HTR-8/SVneo (cell line): ENCODE measurements at places on chromosomes 2 and 18.

DNA sequence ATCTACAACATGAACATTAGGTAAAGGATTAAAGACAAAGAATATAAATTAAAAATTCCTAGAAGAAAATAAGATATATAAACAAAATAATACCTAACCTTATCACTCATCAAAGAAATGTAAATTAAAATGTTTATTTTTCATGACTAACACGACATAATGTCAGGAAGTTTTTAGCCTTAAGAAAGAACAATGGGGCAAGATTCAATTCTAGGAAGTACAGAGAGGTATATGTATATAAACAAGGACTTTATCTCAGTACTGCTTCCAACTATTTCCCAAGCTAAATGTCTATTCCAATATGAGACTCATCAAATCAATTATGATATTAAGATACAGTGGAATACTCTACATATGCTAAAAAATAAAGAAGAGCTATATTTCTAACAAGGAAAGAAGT, 44.1 kb downstream of the TTC21B start:
- DNase-seq, result no peak

DNA sequence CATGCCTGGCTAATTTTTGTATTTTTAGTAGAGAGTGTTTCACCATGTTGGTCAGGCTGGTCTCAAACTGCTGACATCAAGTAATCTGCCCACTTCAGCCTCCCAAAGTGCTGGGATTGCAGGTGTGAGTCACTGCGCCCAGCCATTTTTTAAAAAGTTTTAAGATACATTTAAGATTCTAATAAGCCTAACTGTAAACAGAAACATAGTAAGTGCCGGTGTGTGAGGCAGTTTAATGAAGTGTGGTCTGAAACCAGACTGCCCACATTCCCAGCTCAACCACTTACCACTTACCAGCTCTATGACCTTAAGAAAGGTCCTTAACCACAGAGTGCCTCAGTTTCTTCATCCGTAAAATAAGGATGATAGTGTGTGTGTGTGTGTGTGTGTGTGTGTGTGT, 42.4 kb downstream of the TMEM237 start:
- no peak for DNase-seq

GRCh38 chr18:74351354-74351753, 35.7 kb downstream of the C18orf63 start:
- no peak for DNase-seq

DNA sequence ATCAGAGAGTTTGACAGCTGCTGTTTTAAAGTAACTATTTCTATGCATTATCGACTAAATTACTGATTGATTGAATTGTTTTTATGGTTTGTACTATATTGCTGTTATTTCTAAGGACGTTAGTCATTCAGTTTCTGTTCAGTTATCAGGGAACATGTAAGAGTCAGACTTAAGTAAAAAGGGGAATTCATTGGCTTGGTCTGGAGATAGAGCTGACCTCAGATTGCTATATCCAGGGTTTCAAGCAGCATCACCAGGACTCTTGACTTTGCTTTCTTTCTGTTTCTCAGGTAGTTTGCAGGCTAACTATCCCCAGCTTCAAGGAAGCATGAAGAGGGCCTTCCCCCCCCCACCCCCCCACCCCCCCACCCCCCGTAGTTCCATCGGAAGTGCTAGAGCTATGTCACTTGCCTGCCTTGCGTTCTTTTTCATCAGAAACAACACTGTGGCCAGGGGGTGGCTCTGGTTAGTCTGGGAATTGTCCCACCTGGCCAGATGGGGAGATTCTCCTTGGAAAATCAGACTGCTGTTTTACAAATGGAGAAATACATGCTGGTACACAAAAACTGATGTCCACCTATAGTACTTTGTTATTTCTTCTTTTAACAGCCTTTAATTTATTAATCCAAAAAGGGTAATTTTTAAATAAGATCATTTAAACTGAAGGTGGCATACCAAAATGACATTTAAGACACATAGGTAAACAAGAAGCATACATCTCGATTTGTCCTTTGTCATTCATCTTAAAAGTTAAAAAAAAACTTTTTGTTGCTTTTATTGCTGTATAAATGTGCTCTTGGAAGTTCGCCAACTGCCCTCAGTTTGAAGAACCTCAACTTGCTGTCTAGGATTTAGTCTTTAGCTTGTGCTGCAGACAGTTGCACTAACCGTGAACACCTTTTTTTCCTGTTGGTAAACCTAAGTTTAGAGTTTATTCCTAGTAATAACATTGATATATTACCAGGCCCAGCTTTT, 9.4 kb downstream of the SMAD4 start:
- no peak for DNase-seq

- DNase-seq, result no peak
Measured at GRCh38 chr2:207640160-207640559, 15.0 kb upstream of the METTL21A start.

- DNase-seq, result no peak
Measured at GRCh38 chr2:168798888-168799410, 3.5 kb upstream of the NOSTRIN start.

DNA sequence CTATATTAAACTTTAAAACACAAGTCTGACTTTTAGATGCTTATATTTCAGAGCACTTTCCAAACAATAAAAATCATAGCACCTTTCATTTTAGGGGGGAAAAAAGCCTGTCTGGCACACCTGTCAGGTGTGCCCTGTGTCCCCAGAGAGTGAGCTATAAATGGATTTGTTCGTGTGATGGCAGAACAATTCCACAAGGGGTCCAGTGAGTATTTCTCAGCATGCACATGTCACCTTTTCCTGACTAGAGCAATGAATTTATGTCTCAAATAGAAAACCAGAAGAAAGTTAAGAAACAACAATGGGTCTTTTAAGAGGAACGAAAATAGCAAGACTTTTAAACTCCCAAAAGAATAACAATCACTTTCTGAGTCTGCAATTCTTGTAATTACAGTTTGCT, 55.9 kb downstream of the ACVR1C start:
- DNase-seq, result peak; percentile 6

GRCh38 chr2:190119257-190119656, 56.7 kb upstream of the MSTN start:
- no peak for DNase-seq

- DNase-seq, result no peak
Measured at GRCh38 chr2:46246790-46247189, 50.4 kb upstream of the EPAS1 start.

DNA sequence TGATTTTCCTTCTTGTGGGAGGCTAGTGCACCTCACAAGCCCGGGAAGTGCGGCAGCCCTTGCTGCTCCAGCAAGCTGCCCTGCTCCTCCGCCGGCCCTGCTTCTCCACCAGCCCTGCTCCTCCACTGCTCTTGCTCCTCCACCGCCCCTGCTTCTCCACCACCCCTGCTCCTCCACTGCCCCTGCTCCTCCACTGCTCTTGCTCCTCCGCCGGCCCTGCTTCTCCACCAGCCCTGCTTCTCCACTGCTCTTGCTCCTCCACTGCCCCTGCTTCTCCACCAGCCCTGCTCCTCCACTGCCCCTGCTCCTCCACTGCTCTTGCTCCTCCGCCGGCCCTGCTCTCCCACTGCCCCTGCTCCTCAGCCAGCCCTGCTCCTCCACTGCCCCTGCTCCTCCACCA, 95.6 kb downstream of the NDUFA10 start:
- DNase-seq, result no peak

GRCh38 chr2:173985605-173985992, 20.4 kb upstream of the SP3 start:
- no peak for DNase-seq

DNA sequence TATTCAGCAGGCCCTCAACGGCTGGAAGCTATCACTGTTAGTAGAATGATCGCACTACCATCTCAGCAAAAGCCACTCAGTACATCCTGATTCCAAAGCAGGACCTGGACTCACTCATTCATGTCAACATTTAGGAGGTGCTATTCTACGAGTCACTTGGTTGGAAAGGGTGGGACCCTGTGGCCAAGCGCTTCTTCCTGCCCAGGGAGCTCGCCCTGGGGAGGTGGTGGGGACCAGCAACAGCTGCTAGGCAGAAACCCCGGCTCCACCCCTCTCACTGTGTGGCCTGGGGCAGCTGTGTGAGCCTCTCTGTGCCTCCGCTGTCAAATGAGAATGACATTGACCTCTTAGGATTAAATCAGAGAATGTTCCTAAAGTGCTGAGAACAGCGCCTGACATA, 231.4 kb downstream of the EIPR1 start:
- DNase-seq, result no peak

- DNase-seq, result no peak
Measured at GRCh38 chr18:10051877-10052631, 138.2 kb downstream of the VAPA start.

GRCh38 chr2:85723707-85724360, 29.7 kb downstream of the GNLY start:
- DNase-seq, result no peak

DNA sequence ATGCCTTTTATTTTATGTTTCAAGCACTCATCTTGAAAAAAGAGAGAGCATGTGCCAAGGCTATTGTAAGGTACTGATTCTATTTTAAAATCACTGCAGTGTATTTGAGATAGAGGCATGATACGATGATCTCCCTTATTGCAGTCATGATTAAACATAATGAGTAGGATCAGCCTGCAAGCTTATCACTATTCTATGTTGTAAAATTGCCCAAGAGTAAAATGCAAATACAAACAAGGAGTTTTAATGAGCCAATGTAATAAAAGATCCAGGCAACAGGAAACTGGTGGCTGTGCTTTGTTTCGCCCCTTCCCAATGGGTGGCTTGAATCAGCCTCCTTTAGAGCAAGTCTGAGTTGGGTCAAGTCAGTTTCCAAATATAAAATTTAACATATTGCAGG, 116.4 kb upstream of the RBMS1 start:
- DNase-seq, result no peak

DNA sequence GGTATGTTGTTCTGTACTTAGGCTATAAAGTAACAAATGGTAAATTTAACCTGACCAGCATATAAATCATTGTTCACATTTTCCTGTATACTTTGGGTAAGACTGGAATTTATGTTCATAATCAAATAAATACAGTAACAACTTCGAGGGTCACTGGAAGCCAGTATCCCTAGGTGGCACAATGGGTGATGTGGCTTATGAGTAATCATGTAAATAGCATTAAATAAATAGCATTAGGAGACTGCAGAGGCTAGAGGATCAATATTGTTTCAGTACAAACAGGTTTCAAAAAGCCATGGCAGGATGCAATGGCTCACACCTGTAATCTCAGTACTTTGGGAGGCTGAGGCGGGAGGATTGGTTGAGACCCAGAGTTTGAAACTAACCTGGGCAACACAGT, 690.6 kb downstream of the SLC4A3 start:
- DNase-seq, result no peak

DNA sequence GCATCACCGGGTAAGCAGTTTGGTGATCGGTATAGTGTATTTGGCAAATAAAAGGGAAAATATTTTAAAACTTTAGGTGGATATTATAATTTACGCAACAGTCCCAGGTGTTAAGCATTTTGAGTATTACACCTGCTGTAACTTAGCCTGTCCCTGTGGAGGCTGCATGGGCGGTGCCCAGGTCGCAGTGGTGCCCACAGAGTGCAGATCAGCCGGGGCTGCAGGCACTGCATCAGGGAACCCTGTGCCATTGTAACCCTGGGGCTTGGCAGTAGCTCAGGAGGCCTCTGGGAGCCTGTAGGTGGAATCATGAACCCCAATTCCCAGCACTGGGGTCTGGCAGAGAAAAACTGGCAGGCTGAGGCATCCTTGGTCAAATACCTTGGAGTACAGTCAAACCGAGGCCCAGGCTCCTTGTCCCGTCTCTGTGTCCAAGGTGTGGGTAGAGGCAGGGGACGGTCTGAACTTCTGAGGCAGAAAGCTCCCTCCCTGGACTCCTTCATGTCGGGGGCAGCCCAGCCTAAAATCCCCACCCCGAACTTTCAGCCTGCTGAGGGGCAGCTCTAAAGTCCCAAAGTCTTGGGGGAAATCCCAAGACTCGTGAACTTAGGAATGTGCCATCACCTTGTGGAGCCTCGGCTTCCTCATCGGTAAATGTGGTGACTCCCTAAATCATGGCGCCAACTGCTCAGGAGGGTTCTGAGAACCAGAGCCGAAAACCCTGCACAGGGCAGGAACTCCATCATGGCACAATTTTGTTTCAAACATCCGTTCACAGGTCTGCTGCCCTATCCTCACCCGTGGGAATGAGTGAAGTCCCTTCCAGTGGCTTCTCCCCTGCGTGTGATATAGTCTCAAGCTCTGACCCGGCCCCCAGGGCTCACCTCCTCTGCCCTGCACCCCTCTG, 85.7 kb downstream of the INHBB start:
- DNase-seq, result no peak
